ENCODE measurements at places on chromosomes 7 and 10. TPM values are rescaled to one million over a fixed set of nuclear protein-coding genes. Genes with fewer than 3 reads are reported as not detected.
A peak's percentile ranks its signal among the peaks of the same experiment; 100 is the strongest.

GRCh38 chr10:58930500-58930899 is 245.9 kb upstream of the PHYHIPL start:
- H3K36me3 ChIP-seq: no peaks in the 10 kb centered on the region
- no peak for DNase-seq
- H3K27me3 ChIP-seq: peaks cover 4% of the 10 kb centered on the region
- no peak overlapping the region for H3K27ac ChIP-seq

- H3K27ac ChIP-seq: no peak overlapping the region
- DNase-seq: no peak
- H3K27me3 ChIP-seq: no peaks in the 10 kb centered on the region
- H3K36me3 ChIP-seq: no peaks in the 10 kb centered on the region
Observed at GRCh38 chr7:13731643-13732042, 257.8 kb downstream of the ETV1 start.

DNA sequence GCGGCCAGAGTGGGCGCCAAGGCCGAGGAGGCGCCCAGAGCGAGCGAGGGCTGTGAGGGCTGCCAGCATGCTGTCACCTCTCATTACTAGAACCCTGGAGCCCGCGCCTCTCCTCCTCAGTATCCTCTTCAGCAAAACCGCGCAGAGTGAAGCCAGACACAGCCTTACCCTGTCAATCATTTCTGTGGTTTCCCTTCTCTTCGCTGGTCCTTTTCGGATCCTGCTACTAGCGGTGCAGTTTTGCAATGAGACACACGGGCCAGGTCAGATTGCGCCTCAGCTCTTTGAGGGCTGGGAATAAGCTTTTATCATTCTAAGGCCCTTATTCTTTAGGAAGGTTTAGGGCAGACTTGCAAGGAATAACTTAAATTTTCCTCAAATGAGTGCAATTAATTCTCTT is 55.5 kb upstream of the FAM171A1 start:
- H3K36me3 ChIP-seq: no peaks in the 10 kb centered on the region
- no peak overlapping the region for H3K27ac ChIP-seq

DNA sequence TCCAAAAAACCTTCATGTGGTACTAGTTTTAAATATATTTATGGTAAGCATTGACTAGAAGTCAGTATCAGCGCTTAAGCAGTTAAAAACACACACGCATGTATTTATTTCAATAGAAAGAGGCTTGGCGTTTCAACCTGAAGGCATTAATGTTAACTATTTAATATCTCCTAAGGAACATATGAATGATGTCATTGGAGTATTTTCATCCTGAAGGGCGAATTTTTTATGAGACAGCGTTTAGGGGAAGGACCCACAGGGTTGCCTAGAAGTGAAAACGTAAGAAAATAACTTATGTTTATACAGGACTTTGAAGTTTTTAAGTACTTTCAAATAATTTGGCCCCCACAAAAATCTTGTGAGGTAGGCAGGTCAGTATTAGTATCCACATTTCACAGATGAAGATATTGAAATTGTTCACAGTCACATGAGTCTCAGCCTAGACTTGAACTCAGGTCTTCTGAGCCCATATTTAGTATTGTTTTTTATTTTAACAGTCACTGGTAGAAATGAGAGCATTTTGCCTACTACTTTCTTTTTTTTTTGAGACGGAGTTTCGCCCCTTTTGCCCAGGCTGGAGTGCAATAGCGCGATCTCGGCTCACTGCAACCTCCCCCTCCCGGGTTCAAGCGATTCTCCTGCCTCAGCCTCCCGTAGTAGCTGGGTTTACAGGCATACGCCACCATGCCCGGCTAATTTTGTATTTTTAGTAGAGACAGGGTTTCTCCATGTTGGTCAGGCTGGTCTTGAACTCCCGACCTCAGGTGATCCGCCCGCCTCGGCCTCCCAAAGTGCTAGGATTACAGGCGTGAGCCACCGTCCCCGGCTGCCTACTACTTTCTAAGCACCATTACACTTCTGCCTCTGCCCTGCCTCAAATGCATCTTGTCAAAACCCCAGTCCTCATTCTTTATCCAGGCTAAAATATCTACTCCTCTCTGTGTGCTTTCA is 1.8 kb downstream of the SLK start:
- peak overlapping the region; percentile 100 for H3K4me3 ChIP-seq
- no peaks in the 10 kb centered on the region for H3K4me1 ChIP-seq
- H3K27me3 ChIP-seq: no peaks in the 10 kb centered on the region
- no peaks in the 10 kb centered on the region for H3K36me3 ChIP-seq

WEE2 gene
- total RNA-seq: not detected

CACNB2 gene
- 3.3 TPM for total RNA-seq
